Stimulated activated CD8-positive, alpha-beta memory T cell treated with anti-CD3 and anti-CD28 coated beads, Interleukin-15, amount 100 ng/mL, for 4 hours (primary cell): ENCODE measurements at places on chromosomes 4 and X.

DNA sequence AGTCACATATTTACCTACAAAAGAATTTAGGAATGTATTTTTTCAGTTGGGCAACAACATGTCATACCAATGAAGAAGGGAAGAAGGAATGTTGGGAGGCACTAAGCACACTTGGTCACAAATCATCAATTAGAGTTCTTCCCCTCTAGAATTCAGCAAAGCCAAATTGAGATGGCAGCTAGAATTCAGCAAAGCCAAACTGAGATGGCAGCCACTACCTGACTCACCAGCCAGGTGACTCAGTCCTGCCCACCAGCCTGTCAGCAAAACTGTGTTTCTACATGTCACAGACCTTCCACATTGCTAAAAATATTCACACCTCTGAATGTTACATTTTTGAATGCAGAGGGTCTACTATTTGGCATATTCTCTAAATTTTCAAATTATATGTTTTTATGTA lies 63.2 kb upstream of the NOCT start:
- DNase-seq, result peak; percentile 4

GRCh38 chr4:176939445-176939844 lies 146.7 kb upstream of the VEGFC start:
- no peak for DNase-seq

GRCh38 chr4:142983065-142983464 lies 137.0 kb upstream of the INPP4B start:
- DNase-seq, result no peak

- DNase-seq, result no peak
Observed at GRCh38 chr4:183823434-183823833, 81.7 kb upstream of the STOX2 start.

GRCh38 chrX:39726771-39727170 lies 371.0 kb downstream of the BCOR start:
- no peak for DNase-seq

DNA sequence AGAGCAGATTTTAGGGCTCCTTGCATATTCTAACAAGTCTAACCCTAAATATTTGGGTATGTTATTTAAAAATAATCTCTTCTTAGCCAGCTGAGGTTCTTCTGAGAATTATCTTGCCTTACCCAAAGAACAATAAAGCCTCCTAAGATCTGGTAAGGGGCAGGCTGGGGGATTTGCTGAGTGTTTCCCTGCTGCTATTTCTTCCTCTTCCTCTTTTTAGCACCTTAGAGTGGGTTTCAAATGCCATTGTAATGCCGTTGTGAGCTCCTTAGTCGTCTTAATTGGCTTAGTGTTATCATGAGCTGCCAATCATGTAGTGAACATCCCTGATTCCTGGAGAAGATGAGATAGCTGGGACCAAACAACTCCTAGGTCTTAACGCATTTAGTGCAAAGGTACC lies 15.4 kb downstream of the STOX2 start:
- no peak for DNase-seq

DNA sequence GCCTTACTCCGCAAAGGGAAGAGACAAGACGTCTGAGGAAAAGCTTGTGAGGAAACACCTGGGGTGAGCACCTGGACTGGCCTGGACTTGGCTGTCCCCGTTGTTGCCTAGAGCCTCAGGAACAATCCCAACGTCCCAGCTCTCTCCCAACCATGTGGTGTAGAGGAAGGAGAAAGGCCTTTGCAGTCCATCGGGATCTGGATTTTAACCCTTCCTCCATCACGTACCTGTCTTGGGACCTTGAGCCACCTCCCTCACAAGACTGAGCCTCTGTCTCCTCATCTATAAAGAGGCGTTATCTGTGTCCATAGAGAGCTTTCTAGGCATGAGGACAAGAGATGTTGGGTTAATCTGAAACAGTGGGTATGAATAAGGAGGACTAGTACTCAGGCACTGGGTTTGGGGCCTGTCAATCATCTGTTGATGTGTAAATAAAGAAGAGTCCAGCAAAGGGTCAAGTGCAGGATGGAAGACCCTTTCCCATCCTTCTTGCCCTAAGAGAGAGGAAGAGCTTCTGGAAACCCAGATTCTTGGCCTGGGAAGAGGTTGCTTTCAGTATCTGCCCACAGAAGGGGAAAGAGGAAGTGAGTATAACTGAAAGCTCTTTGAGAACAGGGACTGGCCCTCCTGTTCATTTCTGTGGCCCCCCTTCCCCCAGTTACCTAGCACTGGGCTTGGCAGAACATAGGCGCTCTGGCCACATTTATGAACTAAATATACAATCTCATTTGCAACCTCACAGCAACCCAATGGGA lies 137.1 kb downstream of the PJA1 start:
- DNase-seq, result no peak

- no peak for DNase-seq
Observed at GRCh38 chr4:179110356-179110755, 1668.1 kb upstream of the AGA start.

DNA sequence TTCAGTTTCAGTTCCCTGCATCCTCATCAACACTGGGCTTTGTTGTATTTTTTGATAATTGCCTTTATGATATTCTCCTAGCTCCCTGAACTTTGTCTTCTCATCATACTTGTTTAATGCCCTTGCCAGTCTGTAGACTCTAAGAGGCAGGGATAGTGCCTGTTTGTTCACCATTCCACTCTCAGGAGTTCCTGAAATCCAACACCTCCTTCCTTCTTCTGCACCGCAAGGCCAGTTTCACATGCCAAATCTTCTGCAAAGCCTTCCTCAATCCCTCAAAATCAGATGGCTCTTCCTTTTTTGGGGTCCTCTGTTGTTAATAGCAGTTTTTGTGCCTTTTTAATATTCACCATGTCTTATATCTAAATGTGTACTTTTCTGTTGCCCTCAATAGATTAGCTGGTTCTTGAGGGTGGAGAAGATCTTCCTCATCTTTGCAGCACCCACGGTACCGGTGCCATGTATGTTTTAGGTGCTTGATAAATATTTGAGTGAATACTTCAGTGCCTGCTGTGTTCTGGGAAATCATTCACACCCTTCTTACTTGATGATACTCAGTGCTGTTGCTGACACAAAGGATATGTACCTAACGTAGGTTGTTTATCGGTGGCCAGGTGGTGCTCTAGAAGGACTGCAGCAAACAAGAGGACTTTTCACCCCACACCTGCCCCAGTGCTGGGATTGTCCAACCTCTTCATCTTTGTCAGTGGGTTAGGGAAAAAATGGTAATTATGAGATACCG lies 85.3 kb upstream of the LIMCH1 start:
- no peak for DNase-seq

- DNase-seq, result no peak
Observed at GRCh38 chr4:82031376-82031927, 342.3 kb downstream of the HNRNPD start.

GRCh38 chrX:42585842-42586621 lies 191.9 kb downstream of the PPP1R2C start:
- no peak for DNase-seq

- DNase-seq, result no peak
Observed at GRCh38 chr4:22167201-22167600, 218.6 kb upstream of the KCNIP4 start.

GRCh38 chr4:187357821-187358220 lies 634.2 kb upstream of the FAT1 start:
- no peak for DNase-seq

DNA sequence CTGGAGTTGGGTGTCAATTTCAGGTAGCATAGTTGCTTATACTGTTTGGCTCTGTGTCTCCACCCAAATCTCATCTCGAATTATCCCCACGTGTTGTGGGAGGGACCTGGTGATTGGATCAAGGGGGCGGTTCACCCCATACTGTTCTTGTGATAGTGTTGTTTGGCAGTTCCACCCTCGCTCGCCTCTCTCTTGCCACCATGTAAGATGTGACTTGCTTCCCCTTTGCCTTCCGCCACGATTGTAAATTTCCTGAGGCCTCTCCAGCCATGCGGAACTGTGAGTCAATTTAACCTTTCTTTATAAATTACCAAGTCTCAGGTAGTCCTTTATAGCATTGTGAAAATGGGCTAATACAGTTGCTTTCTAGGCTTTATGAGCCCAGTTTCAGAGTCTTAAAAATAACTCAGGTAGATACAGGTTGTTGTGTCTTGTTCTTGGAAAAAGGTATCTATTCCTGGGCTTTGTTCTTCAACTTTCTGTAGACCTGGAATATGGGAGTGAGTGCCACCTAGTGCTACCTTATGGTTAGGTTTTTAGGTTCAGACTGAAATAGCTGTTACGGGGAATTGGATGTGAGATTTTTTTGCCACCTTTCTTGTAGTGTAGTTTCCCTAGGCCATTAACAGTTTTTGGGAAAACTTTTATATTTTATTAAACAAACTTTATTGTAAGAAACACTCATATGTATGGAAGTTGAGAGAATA lies 15.6 kb downstream of the PGK1 start:
- DNase-seq, result no peak

GRCh38 chr4:149110481-149110880 lies 668.3 kb upstream of the NR3C2 start:
- no peak for DNase-seq

GRCh38 chr4:125736057-125736456 lies 421.3 kb downstream of the FAT4 start:
- DNase-seq, result no peak

DNA sequence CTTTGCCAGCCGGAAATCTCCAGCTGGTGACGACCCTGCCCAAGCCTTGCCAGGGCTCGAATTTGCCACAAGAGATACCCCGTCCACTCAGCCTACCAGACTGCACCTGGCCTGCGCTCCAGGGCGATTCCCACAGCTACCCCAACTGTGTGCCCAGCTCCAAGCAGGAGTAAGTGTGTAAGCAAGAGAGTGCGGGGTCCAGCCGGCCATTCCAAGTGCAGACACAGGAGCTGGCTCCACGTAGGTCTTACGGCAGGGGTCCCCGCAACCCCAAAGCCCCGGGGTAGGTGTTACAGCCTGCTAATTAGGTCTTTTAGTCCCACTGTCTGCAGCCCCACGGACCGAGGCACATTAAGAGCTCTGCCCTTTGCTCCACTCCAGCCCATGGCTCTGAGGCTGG lies 1305.2 kb downstream of the ARAP2 start:
- DNase-seq, result no peak

DNA sequence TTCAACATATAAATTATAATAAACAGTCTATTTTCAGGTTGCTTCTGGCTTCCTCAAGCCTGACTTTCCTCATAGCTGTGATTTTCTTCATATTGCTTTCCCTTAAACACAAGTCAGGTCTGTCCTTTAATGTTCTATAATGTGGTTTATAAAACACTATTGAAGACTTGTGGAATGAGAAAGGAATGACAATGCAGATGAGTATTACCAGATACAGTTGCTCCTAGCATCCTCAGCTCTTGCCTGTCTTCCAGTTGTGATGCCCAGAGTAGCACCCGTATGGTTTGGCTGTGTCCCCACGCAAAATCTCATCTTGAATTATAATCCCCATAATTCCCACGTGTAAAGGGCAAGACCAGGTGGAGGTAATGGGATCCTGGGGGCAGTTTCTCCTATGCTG lies 265.7 kb upstream of the BOD1L1 start:
- DNase-seq, result no peak

GRCh38 chr4:62399242-62399641 lies 1199.1 kb downstream of the ADGRL3 start:
- no peak for DNase-seq

DNA sequence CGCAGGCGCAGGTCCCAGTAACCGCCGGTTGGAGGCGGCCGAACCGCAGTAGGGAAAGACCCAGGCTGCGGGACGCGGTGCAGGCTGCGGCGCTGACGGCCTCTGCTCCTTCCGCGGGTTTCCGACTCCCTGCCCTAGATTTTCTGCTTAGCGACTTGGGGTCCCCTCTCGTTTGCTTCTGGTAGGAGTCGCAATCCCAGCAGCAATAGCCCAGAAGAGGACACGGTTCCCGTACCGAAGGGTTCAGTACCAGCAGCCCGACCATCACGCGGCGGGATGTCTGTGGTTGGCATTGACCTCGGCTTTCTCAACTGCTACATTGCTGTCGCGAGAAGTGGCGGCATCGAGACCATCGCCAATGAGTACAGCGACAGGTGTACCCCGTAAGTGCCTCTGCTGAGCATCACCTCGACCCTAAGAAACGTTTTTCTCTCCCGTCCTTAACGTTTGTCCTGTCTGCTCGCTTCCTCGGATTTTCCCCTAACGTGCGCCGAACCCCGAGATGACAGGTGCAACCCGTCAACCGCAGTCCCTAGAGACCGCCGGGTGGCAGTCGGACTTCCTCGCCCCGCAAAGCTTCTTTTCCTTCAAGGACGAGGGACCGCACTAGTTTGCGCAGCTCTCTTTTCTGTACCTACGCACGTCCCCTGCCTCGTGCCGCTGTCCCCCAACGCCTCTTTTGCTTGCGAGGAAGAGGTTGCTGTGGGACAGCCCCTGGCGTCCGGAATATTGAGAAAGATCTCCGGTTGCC lies at the start of gene HSPA4L:
Gene HSPA4L, plus strand, starts transcription at position 48 of the 751 bp plus-strand sequence. Its CDS starts 229 bp downstream, at position 277.
- DNase-seq, result no peak

DNA sequence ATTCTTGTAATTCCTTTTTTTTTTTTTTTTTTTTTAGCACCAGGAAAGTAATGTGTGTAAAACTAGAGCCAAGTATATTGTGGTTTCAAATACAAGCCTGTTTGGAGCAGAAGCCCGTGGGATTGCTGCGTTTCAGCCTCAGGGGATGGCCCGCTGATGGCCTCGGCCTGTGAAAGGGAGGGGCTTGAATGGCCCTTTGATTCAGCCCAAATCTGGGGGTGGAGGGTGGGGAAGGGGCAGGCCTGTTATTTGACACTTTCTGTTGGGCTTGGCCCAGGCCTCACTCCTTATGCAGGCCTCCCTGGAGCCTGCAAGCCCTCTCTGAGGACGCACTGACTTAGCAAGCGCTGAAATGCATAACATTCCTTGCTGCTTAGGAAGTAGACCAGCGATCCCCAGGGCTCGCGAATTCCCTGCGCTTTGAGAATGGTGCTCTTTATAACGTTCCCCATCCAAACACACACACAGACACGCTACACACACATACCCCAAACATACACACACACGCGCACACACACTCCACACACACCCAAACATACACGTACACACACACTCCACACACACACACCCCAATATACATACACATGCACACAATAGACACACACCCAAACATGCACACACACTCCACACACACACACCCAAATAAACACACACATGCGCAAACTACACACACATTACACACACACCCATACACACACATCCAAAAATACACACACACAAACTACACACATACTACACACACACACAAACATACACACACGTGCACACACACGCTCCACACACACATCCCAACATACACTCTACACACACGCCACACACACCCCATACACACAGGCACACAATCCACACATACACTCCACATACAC lies 29.6 kb downstream of the TLR10 start:
- DNase-seq, result no peak

GRCh38 chr4:97507587-97508245 lies 635.6 kb downstream of the STPG2 start:
- DNase-seq, result no peak
